Ovary (tissue), 10 donors: ENCODE measurements at places on chromosomes 12 and 14. TPM values are rescaled to one million over a fixed set of nuclear protein-coding genes. Genes with fewer than 3 reads are reported as not detected.

Gene NUP37
- total RNA-seq, result 14.1 TPM

Gene PTPRB
- 18.2 TPM for total RNA-seq

Gene LTBP2
- total RNA-seq, result 57.4 TPM

Gene SYNDIG1L
- total RNA-seq, result 0.28 TPM

Gene GYS2
- total RNA-seq, result not detected

Gene GUCY2C
- 0.36 TPM for total RNA-seq

Gene SLC16A7
- total RNA-seq, result 21.9 TPM

Gene TAS2R9
- not detected for total RNA-seq

Gene SETD3
- total RNA-seq, result 119 TPM

Gene FAM186B
- total RNA-seq, result 1.5 TPM

Gene C12orf50
- total RNA-seq, result 0.13 TPM

Gene TSHR
- total RNA-seq, result not detected

Gene BMP4
- 4.4 TPM for total RNA-seq

Gene PTPRO
- 0.83 TPM for total RNA-seq

Gene SLC25A47
- total RNA-seq, result not detected

Gene PPP1R12A
- total RNA-seq, result 62.5 TPM

Gene ZNF891
- 4.7 TPM for total RNA-seq

Gene CACNA1C
- total RNA-seq, result 4.5 TPM

Gene SPSB2
- 8.3 TPM for total RNA-seq

Gene ISM2
- total RNA-seq, result not detected

Gene IAPP
- total RNA-seq, result not detected

Gene TAS2R13
- 3.1 TPM for total RNA-seq

Gene RTL1
- total RNA-seq, result 0.53 TPM

Gene AQP6
- total RNA-seq, result not detected

Gene PIWIL1
- total RNA-seq, result 0.34 TPM

Gene POTEM
- not detected for total RNA-seq

Gene ETFBKMT
- 6.2 TPM for total RNA-seq

Gene PLA2G1B
- total RNA-seq, result 17.0 TPM

Gene KHNYN
- total RNA-seq, result 73.5 TPM

Gene SLC38A1
- 25.4 TPM for total RNA-seq

Gene JDP2
- total RNA-seq, result 63.6 TPM

Gene RBM19
- total RNA-seq, result 33.9 TPM

Gene DAO
- total RNA-seq, result not detected

Gene KLHDC1
- 21.0 TPM for total RNA-seq

Gene MNAT1
- total RNA-seq, result 28.7 TPM

Gene TCL1A
- not detected for total RNA-seq

Gene HOXC13
- not detected for total RNA-seq

Gene CD163
- 56.3 TPM for total RNA-seq

Gene TMEM119
- 3.9 TPM for total RNA-seq

Gene FIGNL2
- 0.50 TPM for total RNA-seq

Gene PKP2
- total RNA-seq, result 63.6 TPM

Gene LRR1
- 8.0 TPM for total RNA-seq

Gene FERMT2
- total RNA-seq, result 138 TPM

Gene KCNJ8
- 32.5 TPM for total RNA-seq

Gene PRB2
- total RNA-seq, result not detected

Gene CMA1
- total RNA-seq, result not detected

Gene ADSS1
- 9.8 TPM for total RNA-seq

Gene CLEC2A
- total RNA-seq, result not detected

Gene ISCA2
- total RNA-seq, result 24.2 TPM

Gene RIMBP2
- total RNA-seq, result 6.6 TPM

Gene ZNF84
- 32.8 TPM for total RNA-seq

Gene VWF
- total RNA-seq, result 203 TPM

Gene CRACR2A
- total RNA-seq, result 2.1 TPM

Gene MAP1LC3B2
- 4.5 TPM for total RNA-seq

Gene DBX2
- not detected for total RNA-seq
